ENCODE measurements at places on chromosomes 4 and X.

- no peak for DNase-seq
Measured at GRCh38 chr4:179492260-179493080, 2050.2 kb upstream of the AGA start.

DNA sequence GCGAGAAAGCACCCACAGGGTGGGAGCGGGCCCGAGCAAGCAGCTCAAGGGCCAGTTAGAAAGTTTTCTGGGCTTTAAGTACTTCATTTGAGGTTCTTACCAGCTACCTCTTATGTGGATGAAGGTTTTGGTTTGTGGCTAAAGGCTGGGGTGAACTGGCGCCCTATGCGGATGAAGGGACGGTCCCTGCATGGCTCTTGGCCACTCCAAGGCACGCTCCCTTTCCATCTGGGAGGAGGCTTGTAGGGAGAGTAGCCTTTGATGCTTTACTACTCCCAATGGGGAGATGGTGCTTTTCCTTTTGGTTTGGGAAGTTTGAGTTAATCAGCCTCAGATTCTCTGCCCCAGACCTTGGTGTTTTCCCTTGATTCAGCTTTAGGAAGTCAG is 17.7 kb downstream of the MRFAP1 start:
- DNase-seq = no peak

DNA sequence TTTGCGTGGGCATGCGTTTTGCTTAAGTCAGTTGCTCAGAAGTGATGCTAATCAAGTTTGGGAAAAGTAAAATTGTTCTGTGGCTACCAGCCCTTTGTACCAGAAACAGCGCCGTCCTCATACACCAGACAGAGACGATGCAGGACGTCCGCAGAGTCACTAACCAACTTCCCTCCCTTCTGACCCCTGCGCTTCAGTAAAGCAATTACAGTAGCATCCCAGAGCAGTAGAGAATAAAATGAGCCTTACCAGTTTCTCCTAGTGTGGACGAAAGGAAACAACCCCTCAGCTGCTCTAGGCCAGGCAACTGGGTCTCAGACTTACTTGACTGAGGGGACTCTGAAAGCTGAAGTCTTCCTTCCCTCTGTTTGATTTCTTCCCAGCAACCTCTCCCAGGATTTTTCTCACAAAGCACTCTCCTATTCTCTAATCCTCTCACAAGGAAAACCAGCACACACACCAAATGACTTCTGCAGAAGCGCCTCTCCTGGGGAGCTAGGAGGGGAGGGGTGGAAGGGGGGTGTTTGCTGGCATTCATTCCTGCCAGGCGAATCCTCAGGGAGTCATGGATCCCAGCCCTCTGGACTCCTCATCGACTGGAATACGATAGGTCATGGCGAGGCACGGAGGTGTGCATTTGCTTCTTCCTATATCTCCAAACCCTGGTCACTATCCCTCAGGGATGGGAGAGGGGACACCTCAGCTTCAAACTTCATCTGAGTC is 56.0 kb upstream of the MID1 start:
- DNase-seq = no peak

- no peak for DNase-seq
Measured at GRCh38 chrX:21698272-21698671, 40.1 kb upstream of the KLHL34 start.

- no peak for DNase-seq
Measured at GRCh38 chr4:92182736-92183407, 120.9 kb upstream of the GRID2 start.

DNA sequence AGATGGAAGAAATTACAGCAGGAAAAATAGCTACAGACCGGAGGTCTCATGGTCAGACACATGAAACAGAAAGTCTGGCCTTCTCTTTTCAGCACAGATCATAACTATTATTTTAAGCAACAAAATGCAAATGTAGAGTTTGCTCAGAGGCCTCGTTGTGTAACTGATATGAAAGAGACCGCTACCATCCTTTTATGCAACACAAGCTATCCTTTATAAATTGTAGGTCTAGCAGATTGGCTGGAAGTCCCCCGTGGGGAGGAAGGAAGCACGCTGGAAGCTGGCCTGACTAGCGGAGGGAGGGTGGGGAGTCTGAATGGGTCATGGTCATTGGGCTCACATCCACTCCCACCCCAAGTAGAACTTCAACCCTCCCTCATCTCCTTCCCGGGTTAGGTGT is 27.7 kb downstream of the DMP1 start:
- no peak for DNase-seq

DNA sequence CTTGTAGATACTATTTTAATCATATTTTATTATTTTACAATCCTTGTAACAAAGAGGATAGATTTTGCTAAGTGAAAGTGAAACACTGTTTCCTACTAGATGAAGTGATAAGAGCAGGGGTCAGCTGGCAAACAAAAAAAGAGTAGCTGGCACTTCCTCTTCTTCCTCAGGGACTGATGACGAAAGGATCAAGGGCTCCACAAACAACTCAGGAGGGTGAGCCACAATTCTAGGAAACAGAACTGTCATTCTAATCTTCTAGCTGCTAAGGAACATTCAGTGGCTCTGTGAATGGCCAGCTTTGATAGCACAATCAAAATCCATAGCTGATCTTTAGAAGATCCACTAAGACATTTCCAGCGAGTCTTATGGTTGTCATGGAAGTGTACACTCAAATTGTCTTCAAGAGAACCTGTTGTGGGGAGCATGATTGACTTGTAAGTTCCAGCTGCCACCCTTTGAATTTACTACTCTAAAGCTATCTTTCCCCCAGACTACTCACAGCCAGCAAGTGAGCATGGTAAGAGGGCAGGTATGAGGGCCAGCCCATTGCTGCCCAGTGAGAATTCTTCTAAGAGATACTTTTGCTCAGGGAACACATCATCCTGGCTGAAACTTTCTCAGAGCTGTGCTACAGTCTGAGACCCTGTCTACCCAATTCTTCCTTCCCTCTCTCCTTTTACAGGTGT is 275.7 kb upstream of the RASGEF1B start:
- DNase-seq = peak; percentile 36

DNA sequence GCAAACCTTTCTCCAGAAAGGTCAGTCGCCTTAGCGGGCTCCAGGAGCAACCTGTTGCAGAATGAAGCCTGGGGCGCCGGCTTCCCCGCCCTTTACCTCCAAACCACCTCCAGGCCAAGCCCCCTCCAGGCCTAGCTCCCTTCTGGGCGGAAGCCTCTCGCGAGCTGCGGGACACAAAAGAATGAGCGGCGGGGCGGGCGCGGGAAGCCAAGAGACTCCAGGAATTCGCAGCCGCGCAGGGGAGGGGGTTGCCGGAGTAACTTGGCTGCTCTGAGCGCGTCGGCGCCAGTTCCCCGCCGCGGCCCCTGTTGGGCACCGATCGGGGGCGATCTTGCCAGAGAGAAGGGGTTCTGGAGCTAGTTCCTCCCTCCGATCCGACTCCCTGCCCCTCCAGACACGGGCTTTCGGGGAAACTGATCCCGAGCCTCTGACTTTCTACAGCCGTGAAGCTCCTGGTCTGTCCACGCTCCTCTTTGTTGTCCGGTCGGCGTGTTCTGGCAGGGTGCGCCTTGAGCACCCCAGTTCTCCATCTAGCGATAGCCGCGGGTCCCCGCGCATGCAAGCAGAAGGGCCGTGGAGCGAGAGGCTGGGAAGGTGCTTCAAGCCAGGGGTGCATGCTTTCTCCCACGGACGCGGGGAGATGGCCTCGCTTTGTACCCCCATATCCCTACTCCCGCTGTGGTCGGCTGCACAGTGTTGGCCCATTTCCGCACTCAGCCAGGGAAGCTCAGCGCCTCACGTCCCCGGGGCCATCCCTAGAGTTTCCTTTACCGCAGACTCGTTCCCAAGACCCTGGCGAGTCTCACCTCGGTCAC is 1.2 kb downstream of the PROM1 start:
- no peak for DNase-seq

DNA sequence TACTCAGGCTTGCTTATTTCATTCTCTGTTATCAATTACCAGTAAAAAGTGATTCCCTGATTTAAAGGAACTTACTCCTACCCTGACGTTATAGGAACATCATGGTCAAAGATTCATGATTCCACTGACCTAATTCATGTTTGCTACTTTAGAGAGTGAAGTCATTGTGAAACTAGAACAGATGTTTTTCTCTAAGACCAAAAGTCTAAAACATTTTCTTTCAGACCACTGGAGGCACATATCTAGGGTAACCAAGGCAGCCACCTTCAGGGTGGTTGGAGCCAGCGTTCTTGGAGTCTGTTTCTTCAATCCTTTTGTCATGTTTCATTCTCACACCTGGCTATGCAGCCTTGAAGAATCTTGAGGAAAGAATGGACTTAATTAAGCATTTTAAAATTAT is 77.8 kb downstream of the GALNTL6 start:
- no peak for DNase-seq

DNA sequence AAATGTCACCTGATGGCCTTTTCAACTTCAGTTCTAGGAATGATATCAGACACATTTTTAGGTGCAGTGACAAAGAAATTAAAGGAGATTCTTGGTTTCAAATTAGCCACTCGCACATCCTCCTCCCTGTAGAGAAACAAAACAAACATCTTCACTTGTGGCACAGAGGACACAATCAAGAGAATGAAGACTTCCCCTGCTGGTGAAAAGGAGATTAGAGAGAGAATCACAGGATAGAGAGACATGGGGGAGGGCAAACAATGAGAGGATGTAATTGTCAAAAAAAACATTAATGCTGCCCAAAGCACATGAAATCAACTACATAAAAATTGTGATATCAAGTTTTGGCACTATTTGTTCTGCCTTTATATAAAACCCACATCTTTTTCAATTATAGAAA is 34.5 kb downstream of the ACE2 start:
- DNase-seq = no peak

GRCh38 chrX:78573630-78574029 is 85.5 kb downstream of the RTL3 start:
- no peak for DNase-seq

DNA sequence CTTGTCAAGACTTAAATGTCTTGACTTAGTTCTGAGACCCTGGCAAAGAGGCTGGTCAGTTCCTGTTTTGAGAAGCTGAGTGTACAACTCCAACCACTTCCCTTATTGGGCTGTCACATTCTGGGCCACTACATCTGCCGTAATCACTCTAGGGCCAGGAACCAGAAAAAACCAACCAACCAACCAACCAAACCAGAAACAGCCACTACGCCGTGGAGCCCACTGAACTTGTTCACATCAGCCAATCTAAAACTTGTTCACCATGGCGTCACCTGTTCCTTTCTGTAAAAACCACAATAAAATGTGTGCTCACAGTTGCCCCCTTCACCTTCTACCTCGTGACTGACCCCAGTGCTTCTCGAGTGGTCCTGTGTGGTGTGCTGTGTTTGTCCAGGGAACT is 107.3 kb downstream of the JADE1 start:
- DNase-seq = no peak

DNA sequence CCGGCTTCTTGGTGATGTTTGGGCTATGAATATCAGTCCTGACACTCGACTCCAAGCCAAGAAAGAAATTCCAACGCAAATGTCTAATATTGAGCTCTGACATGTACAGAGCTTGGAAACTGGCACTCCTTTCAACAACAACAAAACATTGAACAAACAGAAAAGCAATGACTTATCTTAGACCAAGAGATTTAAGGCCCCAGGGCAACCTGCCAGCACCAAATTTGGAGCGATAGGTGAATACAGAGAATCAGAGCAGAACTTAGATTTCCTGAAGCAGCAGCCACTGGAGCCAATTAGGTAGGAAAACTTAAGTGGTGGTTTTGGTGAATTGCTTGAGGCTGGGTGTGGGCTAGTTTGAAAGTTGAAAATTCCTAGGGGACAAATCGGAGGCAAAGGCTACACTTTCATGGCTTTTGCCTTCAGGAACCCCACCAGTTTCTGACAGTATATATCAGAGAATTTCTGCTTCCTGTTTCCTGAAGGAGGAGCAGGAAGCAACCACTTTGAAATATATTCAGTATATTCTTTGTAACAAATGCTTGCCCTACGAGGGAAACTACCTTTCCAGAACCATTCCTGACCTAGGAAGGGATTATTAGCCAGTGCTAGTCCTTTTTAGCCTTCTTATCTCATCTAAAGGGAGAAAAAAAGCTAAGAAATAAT is 10.1 kb upstream of the FMR1 start:
- no peak for DNase-seq

- DNase-seq = no peak
Measured at GRCh38 chr4:1283711-1284110, 6.0 kb upstream of the MAEA start.

GRCh38 chr4:39936565-39937418 is 40.9 kb downstream of the PDS5A start:
- DNase-seq = no peak

GRCh38 chr4:17709763-17710068 is 71.7 kb downstream of the FAM184B start:
- no peak for DNase-seq

GRCh38 chrX:38672646-38673045 is 111.3 kb downstream of the TSPAN7 start:
- no peak for DNase-seq

GRCh38 chr4:174286870-174287269 is 3.2 kb downstream of the CEP44 start:
- DNase-seq = no peak

GRCh38 chr4:156959298-156959702 is 12.3 kb downstream of the PDGFC start:
- no peak for DNase-seq

GRCh38 chrX:54473993-54474859 is 21.8 kb downstream of the FGD1 start:
- no peak for DNase-seq

DNA sequence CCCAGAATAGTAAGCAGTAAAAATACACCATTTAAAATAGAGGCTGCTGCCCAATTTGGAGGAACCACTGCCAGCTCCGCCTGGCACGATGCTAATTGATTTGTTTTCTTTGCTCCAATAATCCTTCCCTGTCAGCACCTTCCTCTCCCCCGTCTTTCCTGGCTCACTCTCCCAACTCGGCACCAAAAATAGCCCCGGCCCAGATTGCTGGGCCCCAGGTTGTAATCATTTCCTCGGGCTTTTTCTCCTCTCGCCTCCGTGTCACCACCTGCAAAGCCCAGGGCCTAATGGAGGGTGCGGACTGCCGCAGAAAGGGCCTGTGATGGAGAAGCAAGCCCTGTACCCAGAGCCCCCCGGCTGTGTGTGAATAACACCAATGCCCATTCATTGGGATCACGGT is 197.6 kb upstream of the PSAPL1 start:
- DNase-seq = no peak

DNA sequence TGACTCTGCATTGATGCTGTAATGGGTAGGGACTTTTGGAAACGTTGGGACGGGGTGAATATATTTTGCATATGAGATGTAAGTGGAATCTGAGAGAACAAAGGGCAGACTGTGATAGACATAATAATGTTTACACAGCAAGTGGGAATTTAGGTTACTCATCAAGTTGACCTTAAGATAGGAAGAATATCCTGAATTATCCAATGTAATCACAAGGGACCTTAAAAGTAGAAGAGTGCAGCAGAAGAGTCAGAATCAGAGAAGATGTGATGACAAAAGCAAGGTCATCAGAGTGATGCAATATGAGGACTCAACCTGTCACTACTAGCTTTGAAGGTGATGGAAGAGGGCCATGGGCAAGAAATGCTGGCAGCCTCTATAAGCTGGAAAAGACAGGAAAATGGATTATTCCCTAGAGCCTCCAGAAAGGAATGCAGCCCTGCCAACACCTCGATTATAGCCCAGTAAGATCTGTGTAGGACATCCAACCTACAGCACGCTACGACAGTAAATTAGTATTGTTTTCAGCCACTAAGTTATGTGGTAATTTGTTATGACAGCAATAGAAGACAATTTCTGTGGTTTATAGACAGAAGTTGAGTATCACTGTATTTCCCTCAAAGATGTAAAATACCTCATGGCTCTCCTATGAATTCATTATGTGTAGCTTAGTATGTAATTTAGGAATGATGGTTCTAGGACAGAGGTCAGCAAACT is 26.4 kb downstream of the MORC4 start:
- DNase-seq = no peak

GRCh38 chr4:110878413-110878812 is 255.5 kb upstream of the PITX2 start:
- no peak for DNase-seq

GRCh38 chr4:121185960-121186359 is 21.8 kb upstream of the TNIP3 start:
- DNase-seq = no peak
